ENCODE measurements at places on chromosomes 7 and 10.

DNA sequence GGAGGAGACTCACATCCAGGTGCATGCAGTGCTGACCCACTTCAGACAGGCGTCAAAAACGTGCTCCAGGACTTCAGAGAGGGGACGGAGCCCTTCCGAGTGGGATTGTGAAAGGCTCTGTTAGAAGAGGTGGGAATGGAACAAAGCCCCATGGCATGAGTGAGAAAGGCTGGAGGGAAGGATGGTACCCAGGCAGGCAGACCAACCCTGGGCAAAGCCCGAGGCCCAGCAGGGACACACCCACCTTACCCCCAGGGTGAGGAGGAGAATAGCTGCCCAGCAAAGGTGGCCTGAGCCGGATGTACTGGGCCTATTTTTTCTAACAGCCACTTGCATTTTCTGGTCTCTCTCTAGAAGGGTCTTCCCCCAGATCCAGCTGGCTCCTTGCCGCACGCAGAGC lies 14.8 kb downstream of the CHAT start:
- no peak for DNase-seq

- DNase-seq, result no peak
Observed at GRCh38 chr7:94028768-94029167, 24.6 kb upstream of the BET1 start.

- DNase-seq, result no peak
Observed at GRCh38 chr7:14604606-14605005, 297.9 kb downstream of the DGKB start.

DNA sequence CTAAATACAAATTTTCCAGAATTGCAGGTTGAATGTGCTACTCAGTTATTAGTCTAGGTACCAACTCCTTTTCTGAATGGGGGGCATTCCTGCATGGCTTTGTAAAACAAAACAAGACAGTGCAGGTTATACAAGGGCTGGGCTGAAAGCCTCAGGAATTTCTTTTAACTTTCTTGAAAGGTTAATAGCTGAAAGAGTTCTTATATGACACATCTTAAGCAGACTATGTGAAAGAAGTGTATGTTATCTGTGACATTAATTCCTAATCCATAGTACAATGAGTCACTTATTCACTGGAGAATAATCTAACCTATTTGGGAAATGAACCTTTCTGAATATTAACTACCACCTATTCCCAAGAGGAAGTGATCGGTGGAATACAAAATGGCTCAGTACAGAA lies 115.6 kb upstream of the FAM133B start:
- DNase-seq, result no peak

- no peak for DNase-seq
Observed at GRCh38 chr10:35056686-35057085, 33.5 kb downstream of the CUL2 start.

DNA sequence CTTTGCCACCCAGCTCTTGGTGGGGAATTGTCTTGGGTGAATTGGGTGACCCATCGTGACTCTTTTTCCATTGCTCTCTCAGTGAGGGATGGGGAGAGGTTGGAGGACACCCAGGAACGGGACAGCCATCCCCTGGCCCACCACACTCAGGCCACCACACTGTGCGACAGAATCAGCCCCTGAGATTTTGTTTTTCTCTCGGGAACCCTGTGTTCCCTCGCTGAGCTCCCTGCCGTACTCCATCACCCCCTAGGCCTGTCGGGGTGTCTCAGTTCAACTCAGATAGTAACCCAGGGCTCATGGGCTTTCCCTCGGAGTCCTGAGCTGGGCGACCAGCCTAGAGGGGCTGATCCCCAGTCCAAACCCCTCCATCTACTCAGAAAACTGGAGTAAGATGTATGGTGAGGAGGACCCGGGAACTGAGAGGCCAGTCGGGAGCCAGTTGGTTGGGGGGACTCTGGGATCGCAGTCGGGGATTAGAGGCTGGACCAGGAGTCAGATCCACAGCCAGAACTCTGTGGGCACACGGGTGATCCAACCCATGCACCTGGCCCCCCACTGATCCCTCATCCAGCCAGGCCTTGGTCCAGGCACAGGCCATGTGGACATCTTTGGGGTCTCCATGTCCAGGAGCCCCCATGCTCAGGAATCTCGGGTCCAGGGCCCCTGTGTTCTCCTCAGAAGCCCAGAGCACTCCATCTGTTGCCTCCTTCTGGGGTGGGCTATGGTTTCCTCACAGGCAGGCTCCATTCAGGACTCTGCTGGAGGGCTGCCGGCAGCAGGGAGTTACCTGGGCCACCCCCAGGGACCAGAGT lies 9.3 kb downstream of the CRYGN start:
- DNase-seq, result no peak

DNA sequence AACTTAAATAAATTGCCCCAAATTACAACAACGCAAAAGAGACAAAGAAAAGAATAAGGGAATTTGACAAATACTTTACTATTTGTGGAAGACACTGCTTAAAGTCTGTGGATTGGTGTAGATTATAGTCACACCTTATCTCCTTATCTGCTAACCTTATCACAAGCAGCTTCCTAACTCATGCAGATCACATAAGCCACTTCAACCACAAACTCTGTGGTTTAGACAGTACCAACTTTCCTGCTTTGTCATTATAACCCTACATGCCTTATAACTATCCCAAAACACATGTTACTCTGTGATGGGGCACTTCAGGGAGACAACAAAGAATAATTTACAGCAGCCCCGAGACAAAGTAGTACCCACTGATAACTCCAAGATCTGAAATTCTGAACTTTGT lies 41.5 kb upstream of the PPP3CB start:
- no peak for DNase-seq

DNA sequence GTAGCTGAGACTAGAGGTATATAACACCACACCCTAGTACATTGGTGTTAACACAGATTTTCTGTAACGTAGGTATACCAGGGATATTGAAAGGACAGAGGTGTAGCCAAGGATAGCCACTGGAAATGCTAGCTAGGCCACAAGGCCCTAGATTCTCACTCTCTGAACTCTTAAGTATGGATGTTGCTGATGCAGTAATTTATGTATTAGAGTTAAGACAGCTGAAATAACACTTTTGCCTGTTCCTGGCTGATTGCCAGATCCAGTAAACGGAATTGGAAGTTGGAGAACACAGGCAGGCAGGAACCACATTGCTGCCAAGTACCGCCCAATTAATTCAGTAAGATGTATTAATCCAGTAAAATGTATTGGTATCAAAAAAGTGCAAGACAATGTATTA lies 1.8 kb downstream of the CALU start:
- no peak for DNase-seq

DNA sequence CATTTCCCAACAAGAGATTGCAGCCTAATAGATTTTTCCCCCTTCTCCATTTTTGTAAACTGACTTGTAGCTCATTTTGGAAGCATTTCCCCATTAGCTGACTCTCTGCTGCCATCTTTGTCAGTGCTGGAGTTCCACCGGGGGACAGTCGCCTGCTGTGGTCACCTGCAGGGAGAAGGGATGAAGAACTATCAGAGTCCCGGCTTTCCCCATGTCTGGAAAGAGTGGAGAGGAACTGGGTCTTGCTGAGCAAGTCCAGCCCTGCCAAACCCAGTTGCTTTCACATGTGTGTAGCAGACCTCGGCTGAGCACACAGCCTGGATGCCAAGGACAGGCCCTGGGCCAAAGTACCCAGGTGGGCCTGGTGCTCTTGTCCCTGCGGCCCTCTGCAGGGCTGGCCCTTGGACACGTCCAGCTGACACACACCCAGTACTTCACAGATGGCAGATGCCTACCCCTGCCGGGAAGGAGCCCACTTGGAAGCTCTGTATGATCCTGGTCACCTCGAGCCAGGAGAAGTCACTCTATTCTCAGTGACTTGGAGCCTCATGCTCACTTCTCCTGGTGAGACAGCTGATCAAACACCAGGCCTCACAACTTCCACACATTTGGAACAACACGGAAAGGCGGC lies 157.3 kb upstream of the NPVF start:
- DNase-seq, result no peak

DNA sequence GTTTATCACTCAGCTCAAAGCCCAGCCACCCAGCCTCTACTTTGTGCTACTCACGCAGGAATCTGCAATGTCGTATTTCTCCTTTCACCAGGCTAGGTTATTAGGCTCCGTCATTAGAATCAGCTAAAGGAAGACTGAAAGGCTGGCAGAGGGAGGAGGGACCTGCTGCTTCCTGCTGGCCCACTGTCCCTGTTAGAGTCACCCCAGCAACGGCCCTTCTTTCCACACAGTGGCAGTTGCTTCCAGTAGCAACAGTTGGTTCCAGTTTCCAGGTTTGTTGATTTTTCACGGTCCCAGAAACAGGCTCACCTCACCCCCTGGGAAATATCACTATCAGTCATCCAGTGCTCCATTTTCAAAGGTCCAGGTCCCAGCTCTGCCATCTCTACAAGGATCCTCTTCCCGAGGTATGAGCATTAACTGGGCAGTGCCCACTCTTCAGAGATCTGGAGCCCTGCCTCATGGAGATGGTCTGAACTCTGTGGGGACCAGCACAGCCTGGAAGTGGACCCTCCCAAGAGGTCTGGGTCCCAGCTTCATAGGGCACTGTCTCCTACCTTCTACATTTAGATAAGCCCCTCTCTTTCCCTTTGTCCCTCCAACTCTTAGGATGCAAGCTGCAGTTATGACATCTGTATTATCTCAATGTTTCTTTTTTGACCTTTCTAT lies 15.9 kb downstream of the ODAD2 start:
- no peak for DNase-seq

DNA sequence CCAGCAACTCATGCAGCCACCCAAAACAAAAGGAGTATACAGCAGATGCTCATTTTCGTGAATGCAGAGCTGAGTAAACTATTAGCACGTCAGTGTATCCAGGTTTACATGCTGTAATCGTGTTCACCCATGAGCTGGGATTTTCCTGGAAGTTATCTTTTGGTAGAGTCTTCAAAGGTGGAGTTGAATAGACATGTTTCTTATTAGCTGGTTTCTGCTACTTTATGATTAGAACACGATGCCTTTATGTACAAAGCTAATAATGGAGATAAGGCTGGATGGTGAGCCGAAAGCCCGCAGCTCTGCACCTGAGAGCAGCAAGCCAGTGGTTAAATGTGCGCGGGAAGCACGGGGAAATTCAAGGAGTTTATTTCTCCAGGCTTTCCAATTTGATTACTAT lies 123.8 kb downstream of the ADARB2 start:
- DNase-seq, result no peak

- no peak for DNase-seq
Observed at GRCh38 chr10:8065651-8066050, 11.2 kb downstream of the GATA3 start.

- DNase-seq, result no peak
Observed at GRCh38 chr7:140670343-140670935, 2.3 kb upstream of the ADCK2 start.

DNA sequence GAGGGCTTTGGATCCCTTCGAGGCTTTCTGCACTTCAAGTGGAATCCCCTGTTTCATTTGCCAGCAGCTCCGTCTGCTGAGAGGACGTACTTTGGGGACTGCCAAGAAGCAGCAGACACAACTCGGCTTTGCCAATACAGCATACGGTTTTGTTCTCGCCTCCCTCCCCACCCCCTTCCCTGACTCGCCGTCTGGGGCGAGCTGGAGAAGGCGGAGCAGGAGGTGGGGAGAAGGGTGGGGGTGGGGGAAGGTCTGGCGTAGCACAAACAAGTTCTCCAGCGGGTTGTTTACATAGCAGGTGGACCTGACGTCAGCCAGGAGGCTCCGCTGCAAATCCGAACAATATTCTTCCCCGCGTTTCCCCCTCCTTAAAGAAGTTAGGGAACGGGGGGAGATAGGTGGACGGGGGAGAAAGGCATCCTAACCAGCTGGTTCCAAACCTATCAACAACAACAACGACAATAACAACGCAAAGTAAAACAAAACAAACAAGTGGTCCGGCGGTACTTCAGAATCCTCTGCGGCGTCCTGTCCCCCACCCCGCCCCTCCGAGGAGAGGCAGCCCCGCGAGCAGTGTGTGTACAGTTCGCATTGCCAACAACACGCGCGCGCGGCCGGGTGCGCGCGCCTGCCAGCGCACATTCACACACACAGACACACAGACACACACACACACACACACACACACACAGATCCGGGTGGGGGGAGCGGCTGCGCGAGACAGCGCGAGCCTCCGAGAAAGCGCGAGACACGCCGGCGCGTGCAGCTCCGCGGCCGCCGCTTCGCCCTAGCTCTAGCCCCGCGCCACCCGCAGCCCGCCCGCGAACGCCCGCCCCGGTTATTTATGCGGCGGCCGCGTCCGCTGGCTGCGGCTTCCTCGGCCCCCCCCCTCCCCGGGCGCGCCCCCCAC lies 167.0 kb upstream of the PPP1R3A start:
- DNase-seq, result no peak

DNA sequence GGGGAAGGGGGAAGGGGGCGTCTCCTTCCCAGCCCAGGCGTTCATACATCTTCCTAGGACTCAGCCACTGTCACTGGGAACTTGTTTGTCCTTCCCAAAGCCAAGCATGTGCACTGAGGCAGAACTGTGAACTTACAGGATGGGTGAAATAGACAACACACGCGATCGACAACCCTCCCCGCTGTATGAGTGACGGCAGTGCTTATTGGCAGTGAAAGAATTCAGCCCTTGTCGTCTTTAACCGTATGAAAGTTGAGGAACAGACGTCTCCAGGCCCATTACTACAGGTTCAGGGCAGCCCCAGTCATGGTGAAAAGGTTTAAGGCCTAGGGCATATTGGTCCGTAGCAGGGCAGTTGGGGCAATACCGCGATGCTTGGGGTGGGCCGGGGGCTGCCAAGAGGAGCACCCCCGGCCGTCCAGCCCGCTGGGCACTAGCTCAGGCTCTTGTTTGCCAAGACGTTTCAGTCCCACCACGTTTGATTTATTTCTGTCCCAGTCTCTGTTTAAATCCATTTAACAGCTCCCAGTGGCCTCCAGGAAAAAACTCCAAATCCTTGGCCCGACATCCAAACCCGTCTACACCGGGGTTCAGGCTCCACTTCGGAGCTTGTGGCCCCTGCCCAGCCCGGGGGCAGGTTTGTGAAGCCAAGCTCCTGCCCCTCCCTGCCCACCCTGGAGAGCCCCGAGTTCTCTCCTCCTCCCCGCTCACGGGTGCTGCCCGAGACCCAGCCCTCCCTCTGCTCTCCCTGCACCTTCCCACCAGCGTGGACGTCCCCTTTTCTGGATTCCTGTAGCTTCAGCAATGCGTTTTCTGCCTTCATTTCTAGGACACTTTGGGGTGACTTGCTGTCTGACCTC lies 159.8 kb downstream of the DNAJB6 start:
- no peak for DNase-seq

- DNase-seq, result no peak
Observed at GRCh38 chr7:33719059-33719581, 186.2 kb upstream of the BMPER start.

GRCh38 chr10:117948493-117948892 lies 98.2 kb downstream of the RAB11FIP2 start:
- DNase-seq, result no peak

Measured in activated CD4-positive, alpha-beta T cell treated with anti-CD3 and anti-CD28 coated beads for 4 hours (primary cell).